ENCODE measurements at places on chromosomes 3 and 15.

DNA sequence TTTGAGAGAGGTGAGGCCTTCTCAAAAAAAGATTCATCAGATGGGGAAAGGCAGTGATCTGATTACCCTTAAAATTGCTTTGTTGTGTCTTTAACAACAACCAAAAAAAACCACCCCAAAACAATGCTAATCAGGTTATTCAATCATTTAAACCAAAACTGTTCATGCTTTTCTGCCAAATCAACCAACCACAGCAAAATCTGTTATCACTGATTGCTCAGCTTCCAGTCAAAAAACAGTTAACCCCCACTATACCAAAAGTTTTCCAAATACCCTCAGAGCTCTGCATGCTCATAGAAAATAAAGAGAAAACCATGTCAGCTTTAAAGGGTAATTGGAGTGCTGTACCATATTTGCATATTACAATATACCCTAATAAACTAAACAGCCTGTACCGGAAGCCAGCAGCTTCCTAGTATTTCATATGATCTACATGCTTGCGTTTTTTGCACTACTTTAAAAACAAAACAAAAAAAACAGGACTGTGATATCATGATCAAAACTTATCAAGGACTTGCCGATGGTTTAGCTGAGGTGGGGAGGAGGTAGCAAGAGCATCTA, 22.8 kb downstream of the SATB1 start:
- DNase-seq = no peak

DNA sequence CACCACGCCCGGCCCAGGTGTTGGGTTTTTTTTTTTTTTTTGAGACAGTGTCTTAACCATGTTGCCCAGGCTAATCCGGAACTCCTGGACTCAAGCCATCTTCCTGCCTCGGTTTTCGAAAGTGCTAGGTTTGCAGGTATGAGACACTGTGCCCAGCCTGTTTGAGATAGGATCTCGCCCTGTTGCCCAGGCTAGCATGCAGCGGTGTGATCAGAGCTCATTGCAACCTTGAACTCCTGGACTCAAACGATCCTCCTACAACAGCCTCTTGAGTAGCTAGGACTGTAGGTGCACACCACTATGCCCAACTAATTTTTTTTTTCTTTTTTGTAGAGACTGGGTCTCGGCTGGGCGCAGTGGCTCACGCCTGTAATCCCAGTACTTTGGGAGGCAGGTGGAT, 20.3 kb upstream of the ITPKA start:
- no peak for DNase-seq

DNA sequence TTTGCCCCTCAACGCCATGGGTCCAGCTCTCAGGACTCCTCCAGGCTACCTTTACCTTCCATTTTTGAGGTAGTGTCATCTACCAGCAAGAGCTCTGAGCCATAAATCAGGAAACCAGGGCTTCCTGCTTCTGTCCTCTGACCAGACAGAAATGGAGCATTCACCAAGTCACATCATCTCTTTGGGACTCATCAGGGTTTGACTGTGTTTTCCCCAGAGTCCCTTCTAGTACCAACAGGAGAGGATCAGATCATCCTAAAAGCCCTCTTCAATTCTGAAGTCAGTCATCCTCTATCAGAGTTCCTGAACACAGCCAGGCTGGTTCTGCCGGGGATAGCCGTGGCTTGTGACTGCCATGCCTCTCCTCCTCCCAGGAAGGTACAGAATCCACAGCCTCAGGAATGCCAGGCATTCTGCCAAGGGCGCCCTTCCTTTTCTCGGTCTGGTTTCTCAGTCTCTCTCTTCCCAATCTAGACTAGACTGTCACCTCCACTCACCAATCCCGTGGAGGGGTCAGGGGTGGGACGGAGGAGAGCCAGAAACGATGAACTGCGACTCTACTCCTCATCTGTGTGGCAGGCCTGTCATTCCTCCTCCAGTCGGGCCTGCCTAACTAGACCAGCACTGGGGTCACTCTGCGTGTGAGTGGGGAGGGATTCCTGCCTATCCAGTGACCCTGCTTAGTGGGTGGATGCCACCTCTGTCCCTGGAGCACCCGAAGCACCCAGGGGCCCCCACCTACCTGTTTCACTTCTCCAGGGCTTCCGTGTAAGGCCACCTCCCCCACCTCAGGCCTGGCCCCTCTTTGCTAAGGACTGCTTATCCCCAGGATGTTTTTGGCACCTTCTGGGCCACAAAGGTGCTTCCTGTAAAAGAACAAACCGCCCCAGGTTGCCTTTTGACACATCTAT, 30.9 kb downstream of the CCNL1 start:
- DNase-seq = peak; percentile 62

- peak; percentile 92 for DNase-seq
These were observed 5.8 kb downstream of the PRRT3 start for GRCh38 chr3:9946112-9947024.

- DNase-seq = peak; percentile 67
These were observed 414.7 kb upstream of the NAALADL2 start for GRCh38 chr3:174444391-174444790.

DNA sequence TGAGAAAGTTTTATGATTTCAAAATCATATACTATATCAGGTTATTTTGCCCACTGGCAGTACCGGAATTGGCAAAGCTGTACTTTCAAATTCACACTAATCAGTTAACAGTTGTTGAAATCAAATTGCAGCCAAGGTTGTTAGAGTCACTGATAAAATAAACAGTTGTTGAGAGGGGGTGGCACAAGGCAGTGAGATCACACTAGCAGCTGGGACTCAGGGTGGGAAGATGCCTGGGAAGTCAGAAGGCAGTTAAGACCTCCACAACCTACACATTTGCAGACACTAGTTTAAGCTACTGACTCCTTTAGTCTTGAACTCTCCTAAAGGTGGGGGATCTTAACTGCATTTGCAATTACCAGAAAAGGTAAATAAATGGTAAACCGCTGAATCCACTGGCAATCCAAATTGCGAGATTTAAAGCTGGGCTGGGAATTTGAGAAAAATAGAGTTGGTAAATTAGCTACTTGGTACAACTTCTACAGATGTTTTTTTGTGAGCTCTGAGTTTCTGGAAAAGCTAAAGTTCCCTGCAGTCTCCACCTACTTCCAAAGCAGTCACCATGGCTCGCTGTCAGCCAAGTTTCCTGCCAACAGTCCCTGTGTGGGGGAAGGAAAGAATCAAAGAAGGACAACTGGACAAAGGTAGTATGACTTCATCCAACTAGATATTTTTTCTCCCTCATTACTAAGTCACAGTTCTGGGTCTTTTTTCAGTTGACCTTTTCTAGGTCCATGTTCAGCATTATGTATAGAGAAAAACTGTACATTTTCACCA, 105.7 kb downstream of the ZNF385D start:
- no peak for DNase-seq

- DNase-seq = peak; percentile 63
These were observed 1.1 kb downstream of the SSR3 start for GRCh38 chr3:156553705-156554356.

DNA sequence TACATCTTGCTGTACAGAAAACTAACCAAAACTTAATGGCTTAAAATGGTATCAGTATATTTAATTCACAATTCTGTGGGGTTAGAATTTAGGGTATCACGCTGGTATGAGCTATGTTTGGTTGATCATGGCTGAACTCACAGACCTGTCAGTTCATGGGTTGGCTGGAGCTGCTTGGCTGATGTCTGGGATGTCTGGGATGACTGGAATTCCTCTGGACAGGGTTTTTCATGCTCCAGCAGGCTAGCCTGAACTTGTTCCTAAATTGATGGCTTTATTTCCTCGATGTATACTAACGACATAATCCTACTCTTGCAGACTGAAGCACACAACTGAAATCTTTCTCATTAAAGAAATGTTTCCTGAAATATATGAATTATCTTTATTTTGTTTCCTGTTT, 338.9 kb upstream of the GBE1 start:
- no peak for DNase-seq

GRCh38 chr3:140499114-140499757, 178.6 kb upstream of the TRIM42 start:
- no peak for DNase-seq

DNA sequence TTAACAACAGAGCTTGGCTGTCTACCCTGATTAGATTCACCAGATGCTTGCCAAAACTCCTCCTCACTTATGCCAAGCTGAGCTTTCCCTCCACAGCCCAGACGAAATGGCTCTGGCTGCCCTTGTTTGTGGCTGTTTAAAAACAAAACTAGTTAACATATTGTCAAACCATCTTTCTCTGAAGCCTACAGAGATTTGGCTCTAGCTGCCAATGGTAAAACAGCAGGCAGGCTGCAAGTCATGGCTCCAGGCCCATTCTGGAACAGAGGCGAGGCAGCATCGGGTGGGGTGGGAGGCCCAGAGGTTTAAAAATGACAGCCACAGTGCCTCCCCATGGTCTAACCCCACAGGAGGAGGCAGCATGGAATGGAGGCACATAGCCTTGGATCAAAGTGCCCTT, 75.9 kb downstream of the SCN5A start:
- DNase-seq = no peak

DNA sequence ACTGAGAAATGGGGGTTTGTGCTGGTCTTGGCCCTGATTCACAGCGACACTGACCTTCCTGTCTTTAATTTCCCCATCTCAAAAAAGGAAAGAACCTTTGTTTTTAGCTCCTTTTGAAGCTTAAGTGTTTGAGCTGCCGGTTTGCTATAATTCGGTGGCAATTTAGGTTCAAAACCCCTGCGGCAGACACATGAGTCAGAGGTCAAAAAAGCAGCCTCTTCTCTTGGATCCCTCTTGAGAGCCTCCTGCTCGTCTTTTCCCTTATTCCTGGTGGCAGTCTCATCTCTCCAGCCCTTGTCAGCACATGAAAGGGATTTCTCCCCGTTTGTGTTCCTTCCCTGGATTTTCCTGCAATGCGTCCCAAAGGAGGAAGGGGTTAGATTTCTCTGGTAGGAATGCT, 64.5 kb downstream of the GRIP2 start:
- no peak for DNase-seq

- DNase-seq = no peak
These were observed 196.1 kb downstream of the PDCD6IP start for GRCh38 chr3:33994568-33994967.

DNA sequence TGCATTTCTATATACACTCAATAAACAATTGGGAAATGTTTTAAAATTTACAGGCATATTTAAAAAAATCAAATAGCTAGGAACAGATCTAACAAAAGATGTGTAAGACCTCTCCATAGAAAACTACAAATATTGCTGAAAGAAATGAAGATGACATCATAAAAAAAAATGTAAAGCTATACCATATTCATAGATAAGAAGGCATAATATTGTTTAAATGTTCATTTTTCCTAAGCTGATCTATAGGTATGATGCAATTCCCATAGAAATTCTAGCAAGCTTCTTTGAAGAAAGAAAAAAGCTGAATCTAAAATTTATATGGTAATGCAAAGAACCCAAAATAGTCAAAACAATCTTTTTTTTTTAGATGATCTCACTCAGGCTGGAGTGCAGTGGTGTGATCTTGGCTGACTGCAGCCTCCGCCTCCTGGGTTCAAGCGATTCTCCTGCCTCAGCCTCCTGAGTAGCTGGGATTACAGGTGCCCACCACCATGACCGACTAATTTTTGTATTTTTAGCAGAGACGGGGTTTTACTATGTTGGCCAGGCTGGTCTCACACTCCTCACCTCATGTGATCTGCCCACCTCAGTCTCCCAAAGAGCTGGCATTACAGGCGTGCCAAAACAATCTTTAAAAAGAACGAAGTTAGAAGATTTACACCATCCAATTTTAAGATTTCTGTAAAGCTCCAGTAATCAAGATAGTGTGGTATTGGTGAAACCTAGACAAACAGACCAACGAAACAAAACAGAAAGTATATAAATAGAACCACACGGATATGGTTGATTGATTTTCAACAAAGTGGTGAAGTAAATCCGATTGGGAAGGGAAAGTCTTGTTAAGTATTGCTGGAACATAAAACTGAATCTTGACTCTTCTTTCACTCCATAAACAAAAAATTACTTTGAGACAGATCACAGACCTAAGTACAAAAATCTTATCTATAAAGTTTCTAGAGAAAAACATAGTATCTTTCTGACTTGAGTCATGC, 6.3 kb upstream of the BHLHE40 start:
- DNase-seq = no peak

DNA sequence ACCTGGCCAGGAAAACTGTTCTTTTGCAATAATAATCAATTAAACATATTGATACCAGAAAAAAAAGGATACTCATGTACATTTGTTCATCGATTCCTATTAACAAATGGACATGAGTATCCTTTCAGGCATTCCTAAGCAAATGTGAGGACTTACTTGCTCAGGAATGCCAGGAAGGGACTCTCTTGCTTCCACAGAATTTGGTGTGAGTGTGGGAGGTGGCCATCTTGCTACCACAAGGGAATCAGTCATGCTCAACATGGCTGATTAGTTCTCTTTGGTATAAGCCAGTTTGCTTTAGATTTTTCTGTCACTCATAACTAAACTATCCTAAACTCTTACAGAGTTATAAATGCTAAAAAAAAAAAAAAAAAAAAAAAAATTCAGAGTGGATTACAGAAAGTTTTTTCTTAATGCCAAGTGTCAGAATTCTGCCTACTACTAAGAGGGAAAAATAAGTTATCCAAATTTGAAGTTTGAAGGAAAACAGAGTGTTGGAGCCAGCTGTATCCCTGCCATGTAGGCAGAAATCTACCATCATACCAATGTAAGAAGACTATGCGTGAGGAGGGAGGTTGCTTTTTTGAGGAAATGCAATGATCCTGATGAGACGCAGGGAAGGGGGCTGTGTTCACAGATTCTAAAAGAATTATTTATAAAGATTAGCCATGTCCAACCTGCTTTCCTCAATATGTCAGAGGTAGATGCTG, 98.7 kb downstream of the PLD1 start:
- DNase-seq = no peak

DNA sequence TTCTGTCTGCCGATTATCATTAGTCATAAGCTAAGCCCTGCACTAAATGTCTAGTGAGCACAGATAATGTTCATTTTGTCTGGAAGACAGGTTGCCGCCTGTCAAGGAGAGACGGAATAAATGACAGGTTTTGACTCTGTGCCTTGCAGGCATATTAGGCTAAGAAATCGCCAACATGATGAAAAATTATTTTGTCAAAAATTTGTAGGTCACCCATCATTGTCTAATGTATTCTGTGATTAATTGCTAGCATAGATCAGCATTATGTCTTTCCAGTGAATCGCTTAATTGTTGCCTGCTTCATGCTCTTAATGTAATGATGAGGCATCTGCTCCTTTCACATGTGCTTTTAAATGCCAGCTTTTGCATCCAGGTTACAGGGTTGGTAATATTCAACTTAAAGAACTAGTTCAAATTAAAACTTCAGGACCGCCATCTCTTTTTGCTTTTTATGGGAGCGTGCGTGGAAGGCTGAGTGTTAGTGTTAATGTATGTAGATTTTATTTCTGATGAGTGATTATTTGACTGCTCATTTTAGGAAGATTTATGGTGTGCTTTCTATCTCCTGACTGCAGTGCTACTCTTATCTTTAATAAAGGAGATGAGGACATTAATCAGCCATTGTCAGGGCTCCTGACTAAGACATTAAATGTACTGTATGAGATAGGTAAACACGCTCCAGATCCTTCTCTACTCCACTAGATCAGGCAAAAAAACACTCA, 120.8 kb upstream of the MEIS2 start:
- DNase-seq = no peak

- DNase-seq = no peak
These were observed 31.3 kb downstream of the TIMP4 start for GRCh38 chr3:12127391-12127790.

GRCh38 chr3:42224658-42225421, 41.1 kb downstream of the CCK start:
- no peak for DNase-seq

GRCh38 chr3:104245261-104245660, 1121.4 kb upstream of the ALCAM start:
- DNase-seq = no peak

- DNase-seq = no peak
These were observed 440.7 kb upstream of the KCNMB2 start for GRCh38 chr3:178095522-178095921.

- DNase-seq = no peak
These were observed 1444.5 kb upstream of the CADM2 start for GRCh38 chr3:83514130-83514914.

- no peak for DNase-seq
These were observed 19.4 kb downstream of the ARPP21 start for GRCh38 chr3:35658686-35659085.

All from inflammatory macrophage treated with lipopolysaccharide for 4 hours (primary cell).